ENCODE measurements at places on chromosomes 3 and 15. TPM values are rescaled to one million over a fixed set of nuclear protein-coding genes. Genes with fewer than 3 reads are reported as not detected.

GRCh38 chr15:74799255-74799855 is 13.3 kb upstream of the LMAN1L start:
- no peak overlapping the region for H3K27ac ChIP-seq
- H3K27me3 ChIP-seq: no peaks in the 10 kb centered on the region
- peaks cover 7% of the 10 kb centered on the region for H3K36me3 ChIP-seq
- DNase-seq: no peak
- H3K4me1 ChIP-seq: no peaks in the 10 kb centered on the region

DNA sequence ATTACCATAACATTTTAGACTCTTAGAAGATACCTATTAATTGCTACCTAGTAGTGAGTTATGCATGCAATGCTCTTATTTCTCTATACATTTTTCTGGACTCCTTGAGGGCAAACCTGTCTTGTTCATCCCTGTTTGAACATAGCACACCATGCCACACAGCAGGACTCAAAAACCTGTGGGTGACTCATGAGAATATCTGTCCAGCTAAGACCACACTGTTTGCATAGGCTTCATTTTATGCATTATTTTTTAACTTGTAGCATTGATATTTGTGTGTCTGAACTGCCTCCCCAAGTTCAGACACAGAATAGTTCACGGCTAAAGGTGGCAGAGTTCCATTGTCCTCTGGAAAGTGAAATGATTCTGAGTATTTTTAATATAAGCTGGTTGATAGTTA is 1.8 kb downstream of the LMCD1 start:
- no peaks in the 10 kb centered on the region for H3K27me3 ChIP-seq
- H3K4me3 ChIP-seq: peak overlapping the region; percentile 58
- peaks cover 4% of the 10 kb centered on the region for H3K36me3 ChIP-seq

- H3K27ac ChIP-seq: peak overlapping the region; percentile 67
- no peaks in the 10 kb centered on the region for H3K27me3 ChIP-seq
- H3K36me3 ChIP-seq: peaks cover 27% of the 10 kb centered on the region
- peaks cover 18% of the 10 kb centered on the region for H3K4me1 ChIP-seq
- peak; percentile 49 for DNase-seq
Observed at GRCh38 chr3:132464066-132464465, 46.8 kb downstream of the DNAJC13 start.

DNA sequence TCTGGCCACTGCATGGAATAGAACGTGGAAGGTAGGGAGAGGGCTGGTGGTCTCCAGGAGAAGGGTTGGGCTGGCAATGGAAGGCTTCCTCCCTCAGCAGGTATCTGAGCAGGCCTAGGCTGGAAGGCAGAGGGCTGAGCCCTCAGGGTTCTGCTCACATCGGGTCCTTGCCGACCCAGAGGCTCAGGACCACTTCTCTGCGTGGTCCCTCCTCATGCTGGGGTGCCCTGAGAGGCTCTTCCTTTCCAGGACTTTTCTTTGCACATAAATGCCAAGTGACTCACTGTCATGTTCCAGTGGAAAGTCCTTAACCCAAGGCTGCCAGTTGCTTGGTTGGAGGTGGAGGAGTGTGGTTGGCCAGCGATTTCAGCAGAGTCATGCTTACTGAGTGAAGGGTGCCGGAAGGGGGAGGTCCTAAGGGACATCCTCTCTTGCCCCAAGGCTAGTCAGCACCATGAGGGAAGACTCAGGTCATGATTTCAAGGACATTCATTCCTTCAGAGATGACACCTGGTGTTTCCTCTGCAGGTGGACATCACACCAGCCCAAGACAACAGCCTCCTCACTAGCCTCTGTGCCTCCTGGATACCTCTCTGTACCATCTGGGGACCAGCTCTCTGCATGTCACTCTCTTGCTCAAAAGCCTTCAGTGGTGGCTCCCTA is 8.2 kb downstream of the SLC6A6 start:
- peak overlapping the region; percentile 90 for H3K27ac ChIP-seq
- H3K4me3 ChIP-seq: peak overlapping the region; percentile 67
- peaks cover 1% of the 10 kb centered on the region for H3K27me3 ChIP-seq
- H3K4me1 ChIP-seq: peaks cover 80% of the 10 kb centered on the region
- peaks cover 35% of the 10 kb centered on the region for H3K36me3 ChIP-seq

Gene AADACL2
- total RNA-seq: not detected

Gene UPK1B
- total RNA-seq: not detected

GRCh38 chr3:172410702-172411477 is 37.4 kb downstream of the GHSR start:
- no peaks in the 10 kb centered on the region for H3K36me3 ChIP-seq
- no peak for DNase-seq
- peaks cover 7% of the 10 kb centered on the region for H3K27me3 ChIP-seq
- H3K4me1 ChIP-seq: no peaks in the 10 kb centered on the region
- no peak overlapping the region for H3K27ac ChIP-seq
- H3K4me3 ChIP-seq: no peak overlapping the region

Gene HESX1
- not detected for total RNA-seq

- peaks cover 38% of the 10 kb centered on the region for H3K36me3 ChIP-seq
- H3K27me3 ChIP-seq: no peaks in the 10 kb centered on the region
- no peak overlapping the region for H3K4me3 ChIP-seq
- H3K4me1 ChIP-seq: peaks cover 95% of the 10 kb centered on the region
- no peak overlapping the region for H3K27ac ChIP-seq
Observed at GRCh38 chr3:30617653-30618052, 11.3 kb downstream of the TGFBR2 start.

DNA sequence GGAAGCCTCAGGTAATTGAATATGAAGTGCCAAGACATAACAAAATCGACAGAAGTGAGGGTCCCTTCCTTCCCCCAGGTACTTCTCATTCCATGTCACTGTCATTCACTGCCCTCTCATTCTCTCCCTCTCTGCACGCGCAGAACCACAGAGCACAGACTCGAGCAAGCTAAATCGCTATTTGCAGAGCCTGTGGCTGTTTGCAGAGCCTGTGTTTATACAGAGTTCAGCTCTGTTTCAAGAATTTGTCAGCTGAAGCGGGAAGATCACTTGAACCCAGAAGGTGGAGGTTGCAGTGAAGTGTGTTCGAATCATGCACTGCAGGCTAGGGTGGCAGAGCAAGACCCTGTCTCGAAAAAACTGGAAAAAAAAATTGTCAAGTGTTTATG is 2.5 kb downstream of the VILL start:
- DNase-seq: no peak
- H3K27ac ChIP-seq: no peak overlapping the region
- peaks cover 11% of the 10 kb centered on the region for H3K27me3 ChIP-seq
- peaks cover 10% of the 10 kb centered on the region for H3K36me3 ChIP-seq

DNA sequence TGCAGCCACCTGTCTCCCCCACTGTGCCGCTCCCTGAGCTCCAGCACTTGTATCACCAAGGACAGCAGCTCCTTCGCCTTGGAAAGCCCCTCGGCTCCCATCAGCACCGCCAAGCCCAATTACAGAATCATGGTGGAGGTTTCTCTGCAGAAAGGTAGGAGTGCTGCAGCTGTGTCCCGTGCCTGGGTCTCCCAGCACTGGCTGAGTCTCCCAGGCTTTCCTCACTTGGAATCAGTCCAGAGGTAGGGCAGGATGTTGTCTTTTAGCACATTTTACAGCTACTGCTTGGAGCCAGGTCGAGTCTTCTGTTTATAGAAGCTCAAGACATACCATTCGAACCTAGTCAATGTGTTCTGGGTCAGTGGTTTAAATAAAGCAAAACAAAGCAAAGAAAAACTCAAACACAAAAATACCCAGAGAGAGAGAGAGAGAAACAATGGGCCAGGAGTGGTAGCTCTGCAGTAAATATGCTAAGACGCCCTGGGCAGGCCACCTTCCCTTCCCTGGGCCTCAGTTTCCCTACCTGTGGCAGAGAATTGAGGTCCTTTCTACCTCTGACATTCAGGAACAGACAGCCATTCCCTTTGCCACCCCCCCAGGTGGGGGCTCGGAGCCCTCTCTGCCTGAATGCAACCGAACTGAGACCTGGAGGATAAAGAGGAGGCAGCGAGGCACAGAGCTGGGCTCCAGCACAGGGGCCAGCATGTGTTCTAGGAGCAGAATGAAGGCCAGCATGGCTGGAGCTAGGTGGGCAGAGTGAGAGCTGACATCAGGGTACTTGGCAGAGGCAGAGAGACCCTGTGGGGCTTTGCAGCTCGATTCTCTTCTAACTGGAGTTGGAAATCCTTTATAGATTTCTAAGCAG is 44.1 kb downstream of the STARD5 start:
- H3K4me3 ChIP-seq: no peak overlapping the region
- peaks cover 15% of the 10 kb centered on the region for H3K27me3 ChIP-seq
- no peak overlapping the region for H3K27ac ChIP-seq
- DNase-seq: peak; percentile 6
- H3K36me3 ChIP-seq: peaks cover 5% of the 10 kb centered on the region

- peaks cover 63% of the 10 kb centered on the region for H3K4me1 ChIP-seq
- DNase-seq: no peak
- H3K4me3 ChIP-seq: no peak overlapping the region
Observed at GRCh38 chr15:80747317-80748053, 31.7 kb upstream of the CEMIP start.

- DNase-seq: no peak
- H3K4me1 ChIP-seq: peaks cover 45% of the 10 kb centered on the region
- H3K27me3 ChIP-seq: peaks cover 56% of the 10 kb centered on the region
- H3K4me3 ChIP-seq: no peak overlapping the region
- no peaks in the 10 kb centered on the region for H3K36me3 ChIP-seq
- no peak overlapping the region for H3K27ac ChIP-seq
Observed at GRCh38 chr3:46661776-46662766, 31.4 kb downstream of the ALS2CL start.

Gene PPP1R14D
- total RNA-seq: not detected

Gene ST6GAL1
- total RNA-seq: 2.2 TPM

- no peak for DNase-seq
- no peak overlapping the region for H3K27ac ChIP-seq
- H3K4me3 ChIP-seq: no peak overlapping the region
- peaks cover 6% of the 10 kb centered on the region for H3K4me1 ChIP-seq
Observed at GRCh38 chr15:98139337-98139736, 178.8 kb downstream of the ARRDC4 start.

DNA sequence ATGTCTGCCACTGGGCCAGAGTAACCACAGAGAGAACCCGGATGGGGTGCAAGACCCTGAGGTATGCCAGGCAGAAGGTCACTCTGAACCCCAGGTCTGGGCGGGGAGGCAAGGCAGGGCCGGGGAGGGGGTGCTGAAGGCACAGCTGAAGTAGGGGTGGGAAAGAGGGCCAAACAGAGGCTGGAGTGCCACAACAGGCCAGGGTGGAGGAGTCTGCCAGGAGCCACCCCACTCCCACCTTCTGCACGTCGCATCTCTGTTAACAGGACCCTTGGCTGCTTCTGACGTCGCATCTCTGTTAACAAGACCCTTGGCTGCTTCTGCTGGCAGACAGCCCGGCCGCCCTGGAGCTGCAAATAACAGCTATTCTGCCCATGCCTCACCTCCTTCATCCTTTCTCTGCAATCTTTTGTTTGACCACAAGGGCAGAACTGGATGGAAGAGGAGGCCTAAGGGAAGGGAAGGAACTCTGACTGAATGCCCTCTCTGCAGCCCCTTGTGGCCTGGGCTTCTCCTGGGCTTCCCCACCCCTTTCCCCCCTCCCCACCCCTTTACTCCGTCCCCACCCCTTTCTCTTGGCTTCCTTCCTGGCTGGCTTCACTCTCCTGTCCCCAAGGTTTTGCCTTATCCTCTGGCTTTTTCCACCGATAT is 20.6 kb upstream of the FBLN2 start:
- no peaks in the 10 kb centered on the region for H3K36me3 ChIP-seq
- peaks cover 1% of the 10 kb centered on the region for H3K27me3 ChIP-seq
- DNase-seq: no peak
- peaks cover 17% of the 10 kb centered on the region for H3K4me1 ChIP-seq
- no peak overlapping the region for H3K4me3 ChIP-seq
